ENCODE measurements at places on chromosomes 1 and 21.
A peak's percentile ranks its signal among the peaks of the same experiment; 100 is the strongest.

DNA sequence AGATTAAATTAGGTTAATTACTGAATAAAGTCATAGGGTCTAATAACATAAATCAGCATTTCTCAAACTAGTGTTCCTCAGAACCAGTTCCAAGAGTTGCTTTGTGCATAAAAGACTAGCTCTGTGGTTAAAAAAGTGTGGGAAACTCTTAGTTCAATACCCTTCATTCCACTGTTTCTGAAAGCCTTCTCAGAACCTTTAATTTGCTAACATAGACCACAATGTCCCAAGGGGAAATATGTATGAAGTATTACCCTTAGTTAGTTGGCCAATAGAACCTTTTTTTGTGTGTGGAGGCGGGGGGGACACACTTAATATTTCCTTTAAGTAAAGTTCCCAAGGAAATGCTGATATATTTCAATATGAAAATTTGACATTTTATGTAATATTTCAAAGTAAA lies 20.4 kb downstream of the ODF2L start:
- no peak for DNase-seq

DNA sequence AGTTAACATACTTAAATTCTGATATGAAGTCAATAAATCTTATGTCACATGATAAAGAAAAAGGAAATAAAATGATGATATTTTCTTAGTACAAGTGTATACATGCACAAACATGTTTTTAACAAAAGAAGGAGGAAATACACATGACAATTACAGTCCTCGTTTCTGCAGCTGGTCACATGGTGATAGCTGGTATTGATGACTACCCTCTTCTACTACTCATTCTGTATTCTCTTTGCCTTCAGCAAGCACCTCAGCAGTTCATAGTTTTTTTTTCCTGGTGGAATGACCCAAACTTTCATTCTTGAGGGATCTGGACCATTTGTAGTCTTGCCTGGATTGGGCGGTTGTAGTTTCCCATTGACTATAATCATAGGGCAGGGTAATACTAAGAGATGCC lies 64.4 kb upstream of the CFAP126 start:
- DNase-seq = no peak

GRCh38 chr1:221637641-221638041 lies 104.2 kb downstream of the DUSP10 start:
- DNase-seq = no peak

DNA sequence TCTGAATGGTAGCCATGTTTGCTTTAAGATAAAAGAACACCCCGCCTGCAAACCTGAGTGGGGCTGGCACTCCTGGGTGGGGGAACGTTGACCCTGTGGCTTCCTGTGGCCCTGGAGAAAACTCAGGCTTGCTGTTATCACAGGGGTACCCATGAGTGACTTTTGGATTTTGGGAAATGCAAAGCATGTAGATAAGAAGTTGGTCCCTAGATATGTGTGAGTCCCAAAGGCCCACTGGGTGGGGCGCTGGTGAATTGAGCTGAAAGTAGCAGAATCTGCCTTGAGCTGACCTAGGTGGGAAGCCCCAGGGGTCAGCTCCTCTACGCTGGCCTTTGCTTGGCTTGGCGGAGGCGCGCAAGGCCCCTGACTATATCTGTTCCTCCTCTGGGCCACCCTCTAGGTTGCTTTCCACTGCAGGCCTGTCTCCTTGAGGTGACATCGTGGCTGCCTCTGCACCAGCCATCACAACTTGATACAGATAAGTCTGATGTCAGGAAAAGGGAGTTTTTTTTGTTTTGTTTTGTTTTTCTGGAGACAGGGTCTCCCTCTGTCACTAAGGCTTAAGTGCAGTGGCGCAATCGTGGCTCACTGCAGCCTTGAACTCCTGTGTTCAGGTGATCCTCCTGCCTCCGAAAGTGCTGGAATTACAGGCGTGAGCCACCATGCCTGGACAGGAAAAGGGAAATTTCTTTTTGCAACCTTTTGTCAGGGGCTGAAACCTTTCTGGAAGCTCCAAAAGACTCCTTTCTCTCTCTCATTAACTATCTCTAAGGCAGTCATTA lies 72.2 kb downstream of the AGPAT3 start:
- DNase-seq = no peak

DNA sequence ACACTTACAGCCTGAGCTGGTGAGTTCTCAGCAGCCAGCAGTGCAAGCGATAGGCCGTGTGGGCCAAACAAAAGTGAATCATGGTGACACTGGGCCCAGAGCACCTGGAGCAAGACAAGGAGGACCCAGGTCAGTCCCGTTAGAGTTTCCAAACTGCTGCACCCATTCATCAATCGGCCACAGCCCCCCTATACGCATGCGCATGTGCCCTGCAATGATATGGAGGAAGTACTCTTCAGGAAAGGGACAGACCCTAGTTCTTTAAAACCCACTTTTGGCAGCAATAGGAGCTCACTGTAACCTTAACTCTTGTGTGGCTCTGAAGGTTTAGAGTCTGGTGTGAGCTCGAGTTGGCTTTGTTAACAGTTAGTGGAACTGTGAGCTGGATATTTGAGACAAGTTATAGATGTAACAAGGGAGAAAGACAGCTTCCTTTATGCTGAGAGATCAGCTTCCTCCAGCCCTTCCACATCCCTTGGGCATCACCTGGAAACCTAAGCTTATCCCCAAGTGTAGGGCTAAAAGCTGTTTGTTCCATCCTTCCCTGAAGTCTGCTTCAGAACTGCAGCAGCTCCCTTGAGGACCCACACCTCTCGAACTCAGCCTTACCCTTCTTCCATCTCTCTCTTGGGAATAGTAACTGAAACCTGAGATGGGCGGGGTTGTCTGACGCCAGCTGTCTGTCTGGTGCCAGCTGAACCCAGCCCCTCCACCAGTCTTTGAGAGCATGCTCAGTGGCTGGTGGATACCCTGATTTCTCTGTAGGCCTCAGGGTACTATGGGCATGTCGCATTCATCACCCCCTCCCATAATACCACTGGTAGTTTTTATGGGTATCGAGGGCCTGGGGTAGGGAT lies 17.7 kb downstream of the NMNAT1 start:
- no peak for DNase-seq

DNA sequence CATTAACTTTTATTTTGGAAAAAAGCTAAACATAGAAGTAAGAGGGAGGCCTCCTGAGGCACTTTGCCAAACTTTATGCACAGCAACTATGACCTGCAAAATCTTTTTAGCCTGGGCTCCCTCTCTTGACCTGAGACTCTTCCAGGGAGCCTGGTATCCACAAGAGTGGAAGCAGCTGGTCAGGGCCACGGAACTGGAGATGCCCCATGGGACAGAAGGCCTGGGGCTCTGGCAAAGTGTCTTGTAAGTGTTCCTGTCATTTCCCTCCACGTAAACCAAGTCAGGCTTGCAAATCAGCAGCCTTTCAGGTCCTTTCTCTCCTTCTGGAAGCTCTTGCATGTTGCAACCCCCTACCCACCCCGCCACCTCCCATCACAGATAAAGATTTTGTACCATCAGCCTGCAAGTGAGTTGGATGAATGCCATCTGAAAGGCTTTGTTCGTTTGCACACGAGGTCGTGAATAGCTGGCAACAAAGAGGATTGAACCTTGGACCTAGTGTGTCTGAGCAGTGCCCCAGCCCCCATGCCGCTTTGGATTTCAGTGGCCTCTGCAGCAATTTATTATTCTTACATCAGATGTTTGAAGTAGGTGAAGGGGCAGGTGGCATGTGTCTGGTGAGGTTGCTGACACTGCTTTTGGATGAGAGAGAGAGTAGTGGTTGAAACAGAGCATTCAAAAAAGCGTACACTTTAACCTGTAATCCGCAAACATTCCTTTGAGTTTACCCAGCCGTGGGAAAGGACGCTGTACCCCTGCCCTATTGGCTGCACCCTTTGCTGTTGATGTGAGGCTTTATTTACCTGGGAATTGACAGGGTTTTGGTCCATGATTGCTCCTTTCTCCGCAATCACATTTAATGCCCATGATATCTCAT lies 91.6 kb downstream of the GALNT2 start:
- no peak for DNase-seq

DNA sequence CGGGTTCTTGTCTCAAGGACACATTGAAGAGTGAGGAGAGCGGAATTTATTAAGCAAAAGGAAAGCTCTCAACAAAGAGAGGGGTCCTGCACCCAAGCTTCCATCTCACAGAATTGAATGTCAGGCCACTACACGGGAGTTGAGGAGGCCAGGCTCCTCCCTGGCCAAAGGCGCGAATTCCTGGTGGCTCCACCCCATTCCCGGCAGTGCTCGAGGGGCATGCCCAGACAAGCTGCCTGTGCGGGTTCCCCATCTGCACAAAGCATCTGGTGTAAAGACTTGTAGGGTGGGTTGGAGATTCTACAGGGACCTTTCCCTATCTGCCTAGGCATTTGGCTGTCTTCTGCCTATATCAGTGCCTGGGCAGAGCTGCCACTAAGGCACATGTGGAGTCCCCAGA lies 648.5 kb upstream of the PKN2 start:
- no peak for DNase-seq

GRCh38 chr21:33810766-33811165 lies 104.8 kb downstream of the ATP5PO start:
- no peak for DNase-seq

DNA sequence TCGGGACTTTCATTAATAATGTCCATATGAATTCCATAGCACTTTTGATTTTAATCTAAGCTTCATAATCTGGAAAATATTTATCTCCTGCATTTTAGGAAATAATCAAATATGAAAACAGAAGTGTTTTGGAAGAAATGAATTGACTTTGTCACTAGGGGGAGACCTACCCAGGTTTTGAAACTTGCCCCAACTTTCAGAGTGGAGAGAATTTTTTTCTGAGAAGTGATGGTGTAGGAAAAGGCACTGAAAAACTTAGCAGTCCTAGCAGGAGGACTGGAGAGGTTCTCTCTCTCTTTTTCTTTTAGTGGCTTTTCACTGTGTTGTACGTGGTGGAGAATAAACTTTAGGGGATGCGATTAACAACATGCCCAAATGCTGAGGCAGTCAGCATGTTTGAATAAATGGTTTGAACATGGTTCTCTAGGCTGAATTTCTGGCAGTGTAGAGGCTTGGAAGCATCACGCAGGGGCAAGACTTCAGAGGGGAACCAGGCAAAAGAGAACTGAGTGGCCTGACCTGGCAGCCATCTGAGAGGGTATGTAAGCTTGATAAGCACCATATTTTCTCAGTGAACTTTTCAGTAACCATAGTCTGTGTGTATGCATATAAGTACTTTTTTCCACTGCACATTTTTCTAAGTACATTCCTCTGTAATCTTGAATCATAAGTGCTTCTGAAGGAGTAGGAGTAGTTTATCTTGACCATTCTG lies 68.3 kb upstream of the NEK7 start:
- peak; percentile 32 for DNase-seq

GRCh38 chr1:70518106-70518505 lies 107.0 kb downstream of the CTH start:
- DNase-seq = no peak

DNA sequence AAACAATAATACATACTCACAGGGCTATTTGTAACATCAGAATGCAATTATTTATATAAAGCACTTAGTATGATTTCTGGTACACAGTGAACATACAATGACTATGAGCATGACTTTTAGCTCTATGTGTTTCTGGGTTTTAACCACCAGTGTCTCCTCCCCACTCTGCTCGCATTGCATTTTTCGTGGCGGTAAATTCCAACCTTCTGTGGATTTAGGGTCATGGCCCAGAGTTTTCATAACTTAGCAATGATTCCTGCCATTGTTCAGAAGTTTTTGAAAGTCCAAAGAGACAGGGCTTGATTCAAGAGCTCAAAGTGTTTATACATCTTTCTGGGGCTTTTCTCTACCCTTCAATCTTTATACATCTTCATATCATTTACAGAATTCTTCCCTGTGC lies 191.3 kb downstream of the BACH1 start:
- DNase-seq = no peak

- DNase-seq = no peak
Measured at GRCh38 chr21:27796106-27796505, 829.2 kb upstream of the ADAMTS5 start.

DNA sequence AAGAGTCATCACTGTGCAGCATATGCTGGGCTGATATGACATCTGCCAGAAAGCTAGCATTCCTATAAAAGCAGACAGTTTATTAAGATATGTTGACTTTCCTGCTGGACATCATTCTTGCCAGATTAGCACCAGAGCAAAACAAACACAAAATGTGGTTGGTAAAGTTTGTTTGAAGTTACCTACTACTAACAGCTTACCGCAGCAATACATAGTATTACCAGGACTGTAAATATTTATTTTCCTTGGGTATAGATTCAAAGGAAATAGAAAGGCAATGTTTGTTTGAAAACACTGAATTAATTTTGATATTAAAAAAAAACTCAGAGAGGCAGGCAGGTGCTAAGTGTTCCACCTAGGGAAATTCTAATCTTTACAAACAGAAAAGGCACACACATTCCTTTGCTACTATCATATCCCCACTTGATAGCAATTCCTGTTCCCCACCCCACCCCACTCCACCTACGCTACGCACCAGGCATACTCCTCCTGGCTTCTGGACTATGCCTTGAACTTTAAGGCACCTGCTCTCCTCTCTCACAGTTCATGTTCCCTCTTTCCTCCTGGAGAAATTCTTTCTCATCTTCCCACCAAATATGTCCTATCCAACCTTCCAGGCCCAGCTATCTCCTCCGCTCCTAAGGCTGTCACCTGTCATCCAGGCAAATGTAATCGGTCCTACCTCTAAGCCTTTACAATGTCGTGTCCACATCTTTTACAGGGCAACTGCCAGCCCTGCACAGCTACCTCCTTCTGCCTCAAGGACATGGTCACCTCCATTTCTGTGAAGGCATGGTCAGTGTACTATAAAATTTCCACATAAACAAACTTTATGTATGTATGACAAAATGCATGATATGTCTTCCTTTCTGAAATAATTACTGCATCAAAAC lies 34.7 kb downstream of the PTPN14 start:
- no peak for DNase-seq

GRCh38 chr1:101382135-101382534 lies 145.3 kb downstream of the S1PR1 start:
- DNase-seq = no peak

DNA sequence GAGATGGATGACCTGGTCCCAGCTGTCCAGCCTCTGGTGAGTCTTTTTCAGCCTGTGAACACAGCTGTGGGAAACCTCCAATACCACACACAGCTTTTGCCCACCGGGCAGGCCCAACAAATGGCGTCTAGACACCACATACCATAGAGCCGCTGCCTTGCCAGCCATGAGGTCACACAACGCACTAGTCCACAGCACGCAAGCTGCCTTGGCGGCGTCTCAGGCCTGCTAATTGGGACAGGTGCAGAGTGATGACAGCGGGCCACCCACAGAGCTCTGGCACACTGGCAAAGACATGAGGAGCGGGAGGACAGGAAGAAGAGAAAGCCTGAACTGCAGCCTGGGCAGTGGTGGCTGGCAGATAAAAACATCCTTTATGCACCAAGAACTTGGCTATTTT lies 125.5 kb downstream of the ADAMTS1 start:
- no peak for DNase-seq

GRCh38 chr1:180252638-180253536 lies 22.8 kb downstream of the LHX4 start:
- DNase-seq = no peak

- DNase-seq = no peak
Measured at GRCh38 chr1:98045211-98045766, 124.5 kb upstream of the DPYD start.

DNA sequence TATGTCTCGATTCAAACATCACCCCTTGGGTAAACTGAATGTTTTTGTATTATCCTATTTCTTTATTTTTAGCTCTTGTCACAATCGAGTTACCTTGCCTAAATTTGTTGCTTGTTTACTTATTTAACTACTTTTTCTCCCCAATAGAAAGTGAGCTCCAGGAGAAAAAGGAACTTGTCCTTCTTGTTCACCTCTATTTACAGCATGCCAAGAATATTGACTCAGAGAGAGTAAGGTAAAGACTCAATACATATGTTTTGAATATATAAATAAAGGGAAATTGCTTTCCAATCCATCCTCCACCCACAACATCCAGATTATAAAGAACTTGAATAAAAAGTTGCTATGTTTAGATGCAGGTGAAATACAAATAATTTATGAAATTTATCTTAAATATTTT lies 107.3 kb upstream of the PDC start:
- DNase-seq = no peak
